Myocyte (in vitro differentiated cells): ENCODE measurements at places on chromosomes 1 and 21. TPM values are rescaled to one million over a fixed set of nuclear protein-coding genes. Genes with fewer than 3 reads are reported as not detected.

GRCh38 chr1:67664048-67664447 is 21.0 kb upstream of the GADD45A start:
- no peak for DNase-seq

DCDC2B gene
- total RNA-seq = 0.11 TPM in 1 of 2 replicates, not detected in the other

NCMAP gene
- total RNA-seq = not detected in 2 replicates

DNA sequence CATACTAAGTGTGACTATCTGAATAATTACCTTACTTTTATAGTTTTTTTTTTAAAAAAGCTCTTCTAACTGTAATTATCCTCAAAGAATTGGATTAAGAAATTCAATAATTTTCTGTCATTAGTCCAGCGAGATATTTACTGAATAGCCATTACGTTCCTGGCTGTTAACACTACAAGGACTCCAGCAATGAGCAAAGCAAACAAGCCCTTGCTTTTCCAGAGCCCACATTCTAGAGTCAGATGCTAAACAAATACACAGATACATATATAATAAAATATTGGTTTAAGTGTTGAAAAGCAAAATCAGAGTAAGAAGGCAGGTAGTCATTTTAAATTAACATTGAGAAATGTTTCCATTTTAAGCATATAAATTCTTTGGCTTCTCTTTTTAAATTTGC is 118.4 kb downstream of the ATF6 start:
- DNase-seq = peak; percentile 21

CXADR gene
- total RNA-seq = not detected in 2 replicates

MASP2 gene
- total RNA-seq = not detected in 2 replicates
